ENCODE measurements at places on chromosomes 1 and 21. TPM values are rescaled to one million over a fixed set of nuclear protein-coding genes. Genes with fewer than 3 reads are reported as not detected.

DNA sequence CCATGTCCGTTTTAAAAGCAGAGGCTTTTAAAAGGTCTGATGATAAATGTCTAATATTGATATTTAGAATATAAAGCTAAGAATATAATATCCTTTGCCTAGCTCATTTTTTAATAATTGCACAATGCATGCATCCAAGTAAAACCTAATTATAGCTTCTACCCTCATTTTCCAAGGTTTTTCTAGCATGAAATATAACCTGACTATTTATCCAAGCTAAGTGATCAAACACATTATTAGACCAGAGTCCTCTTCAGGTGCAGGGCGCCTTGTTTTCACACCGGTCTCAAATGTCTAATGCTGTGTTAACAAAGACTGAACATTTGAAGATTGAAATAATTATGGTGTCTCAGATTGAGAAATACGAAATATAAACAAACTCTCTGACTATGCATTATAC is 648.9 kb upstream of the CXADR start:
- no peak overlapping the region for H3K4me3 ChIP-seq
- H3K36me3 ChIP-seq = no peaks in the 10 kb centered on the region
- H3K27ac ChIP-seq = no peak overlapping the region
- DNase-seq = no peak
- H3K27me3 ChIP-seq = no peaks in the 10 kb centered on the region

- no peaks in the 10 kb centered on the region for H3K36me3 ChIP-seq
- H3K4me3 ChIP-seq = peak overlapping the region; percentile 66
- no peaks in the 10 kb centered on the region for H3K27me3 ChIP-seq
Measured at GRCh38 chr1:51729824-51730301, 113.0 kb downstream of the OSBPL9 start.

CRNN gene
- not detected for total RNA-seq

KRTAP11-1 gene
- total RNA-seq = not detected

CSMD2 gene
- not detected for total RNA-seq

All from CD4-positive, CD25-positive, alpha-beta regulatory T cell (primary cell).